Hippocampal formation (tissue), 2 donors: ENCODE measurements at places on chromosomes 4 and X.

- no peak for DNase-seq
Observed at GRCh38 chr4:182552948-182553347, 309.7 kb downstream of the TENM3 start.

DNA sequence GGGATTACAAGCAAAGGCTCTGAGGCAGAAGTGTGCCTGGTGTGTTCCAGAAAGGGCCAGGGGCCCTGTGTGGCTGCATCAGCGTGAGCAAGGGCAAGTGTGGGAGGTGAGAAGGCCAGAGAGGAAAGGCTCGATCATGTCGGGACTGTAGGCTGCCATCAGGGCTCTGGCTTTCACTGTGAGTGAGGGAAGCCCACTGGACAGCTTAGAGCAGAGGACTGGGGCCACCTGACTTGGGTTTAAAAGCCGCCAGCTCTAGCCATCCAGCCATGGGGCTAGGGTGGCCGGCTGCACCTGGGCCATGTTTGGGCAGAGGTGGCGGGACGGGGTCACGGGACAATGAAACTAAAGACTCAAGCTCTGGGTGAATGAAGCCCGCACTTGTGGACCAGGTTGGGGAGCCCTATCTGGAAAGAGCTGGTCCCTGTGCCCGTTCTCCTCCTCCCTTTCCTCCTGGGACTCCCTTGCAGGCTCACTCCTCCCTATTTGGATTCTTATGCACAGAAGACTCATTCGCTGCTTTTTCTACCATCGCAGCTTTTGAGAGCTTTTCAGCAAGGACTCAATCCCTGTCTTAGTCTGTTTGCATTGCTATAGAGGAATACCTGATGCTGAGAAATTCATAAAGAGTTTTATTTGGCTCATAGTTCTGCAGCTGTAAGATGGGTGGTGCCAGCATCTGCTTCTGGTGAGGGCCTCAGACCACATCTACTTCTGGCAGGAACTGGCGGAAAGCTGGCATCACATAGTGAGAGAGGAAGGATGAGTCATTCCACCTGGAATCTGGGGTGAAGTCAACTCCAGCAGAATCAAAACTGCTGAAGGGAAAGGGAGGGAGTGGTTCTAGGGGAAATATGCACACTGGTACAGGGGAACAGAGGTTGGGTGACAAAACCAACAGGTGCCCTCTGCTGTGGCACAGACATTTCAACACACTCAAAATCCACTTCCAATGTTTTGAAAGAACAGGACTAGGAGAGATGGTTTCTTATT, 15.3 kb downstream of the CTAG1B start:
- no peak for DNase-seq

- no peak for DNase-seq
Observed at GRCh38 chr4:124278477-124278876, 434.1 kb downstream of the ANKRD50 start.

DNA sequence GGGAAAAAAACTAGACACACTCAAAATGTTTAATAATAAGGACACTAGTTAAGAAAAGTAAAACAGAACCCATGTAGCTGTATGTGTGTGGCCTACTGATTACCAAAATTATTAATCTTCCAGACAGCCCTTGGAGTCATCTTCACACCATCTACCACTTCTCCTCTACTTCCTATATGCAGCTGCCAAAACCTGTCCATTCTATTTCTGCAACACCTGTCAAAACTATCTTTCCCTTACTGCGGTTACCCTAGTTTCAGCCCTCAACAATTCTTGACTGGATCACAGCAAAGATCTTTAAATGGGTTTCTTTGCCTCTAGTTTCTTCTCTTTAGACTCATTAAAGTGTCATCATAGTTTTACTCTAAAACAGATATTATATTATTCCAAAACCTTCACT, 72.6 kb downstream of the GPR82 start:
- no peak for DNase-seq

DNA sequence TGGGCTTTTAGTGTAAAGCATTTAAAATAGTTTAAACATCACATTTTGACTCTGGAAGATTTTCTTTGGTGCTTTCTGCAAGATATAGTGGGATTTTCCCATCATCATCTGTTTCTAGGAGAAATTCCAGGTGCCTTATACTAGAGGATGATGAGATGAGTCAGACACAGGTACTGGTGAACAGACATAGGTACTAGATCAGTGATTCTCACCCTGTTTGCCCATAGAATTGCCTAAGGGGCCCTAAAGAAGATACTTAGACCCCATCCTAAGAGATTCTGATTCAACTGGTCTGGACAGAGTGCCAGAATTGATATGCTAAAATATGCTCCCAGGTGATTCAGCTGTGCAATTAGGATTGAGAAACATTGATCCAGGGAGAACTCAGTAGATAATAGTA, 9.7 kb downstream of the TSPAN7 start:
- DNase-seq, result no peak

DNA sequence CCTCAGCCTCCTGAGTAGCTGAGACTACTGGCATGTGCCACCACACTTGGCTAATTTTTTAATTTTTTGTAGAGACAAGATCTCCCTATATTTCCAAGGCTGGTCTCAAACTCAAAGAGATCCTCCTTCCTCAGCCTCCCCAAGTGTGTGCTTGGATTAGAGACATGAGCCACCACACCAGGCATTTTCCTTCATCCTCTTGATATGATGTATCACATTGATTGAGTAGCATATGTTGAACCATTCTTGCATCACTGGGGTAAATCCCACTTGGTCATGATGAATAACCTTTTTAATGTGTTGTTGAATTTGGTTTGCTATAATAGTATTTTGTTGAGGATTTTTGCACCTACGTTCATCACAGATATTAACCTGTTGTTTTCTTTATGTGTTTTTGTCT, 24.2 kb upstream of the PPM1K start:
- no peak for DNase-seq

GRCh38 chr4:163400911-163401310, 57.2 kb downstream of the NPY5R start:
- no peak for DNase-seq

DNA sequence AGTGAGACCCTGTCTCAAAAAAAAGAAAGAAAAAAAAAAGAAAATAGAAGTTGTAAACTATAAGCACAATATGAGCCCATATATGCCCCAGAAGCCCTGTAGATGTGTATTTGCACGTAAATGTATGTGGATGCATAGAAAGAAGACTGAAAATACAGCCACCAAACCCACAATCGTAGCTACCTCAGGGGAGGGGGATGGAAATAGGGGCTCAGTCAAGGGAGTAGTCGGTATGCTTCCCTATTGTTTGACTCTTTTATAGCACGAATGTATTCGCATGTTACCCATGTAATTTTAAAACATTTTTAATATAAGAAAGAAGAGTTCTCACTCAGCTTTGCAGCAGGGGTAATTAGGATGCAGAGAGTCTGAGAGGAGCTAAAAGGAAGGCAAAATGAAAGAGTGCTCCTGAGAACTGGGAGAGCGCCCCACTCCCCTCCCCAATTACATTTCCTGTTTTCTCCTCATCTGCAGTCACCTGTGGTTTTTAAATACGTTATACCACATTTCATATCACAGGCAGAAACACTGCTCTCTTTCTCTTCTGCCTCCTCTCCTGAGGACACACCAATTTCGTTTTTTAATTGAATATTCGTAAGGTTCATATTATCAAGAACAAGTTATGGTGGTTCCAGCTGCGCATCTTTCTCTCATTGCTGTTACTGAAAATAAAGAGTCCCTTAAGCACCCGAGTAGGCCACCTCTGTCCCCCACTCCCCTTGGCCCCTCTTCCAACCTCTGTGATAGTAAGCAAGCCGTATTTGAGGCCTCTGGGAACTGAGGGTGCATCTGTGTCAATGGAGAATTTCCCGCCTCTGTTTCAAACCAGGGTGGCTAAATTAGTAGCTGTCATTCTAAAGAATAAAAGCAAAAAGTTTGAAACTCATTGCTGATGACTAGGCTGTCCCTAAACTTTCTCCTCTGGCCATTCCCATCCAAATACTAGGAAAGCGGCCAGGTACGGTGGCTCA, 10.7 kb downstream of the SEPTIN6 start:
- no peak for DNase-seq

DNA sequence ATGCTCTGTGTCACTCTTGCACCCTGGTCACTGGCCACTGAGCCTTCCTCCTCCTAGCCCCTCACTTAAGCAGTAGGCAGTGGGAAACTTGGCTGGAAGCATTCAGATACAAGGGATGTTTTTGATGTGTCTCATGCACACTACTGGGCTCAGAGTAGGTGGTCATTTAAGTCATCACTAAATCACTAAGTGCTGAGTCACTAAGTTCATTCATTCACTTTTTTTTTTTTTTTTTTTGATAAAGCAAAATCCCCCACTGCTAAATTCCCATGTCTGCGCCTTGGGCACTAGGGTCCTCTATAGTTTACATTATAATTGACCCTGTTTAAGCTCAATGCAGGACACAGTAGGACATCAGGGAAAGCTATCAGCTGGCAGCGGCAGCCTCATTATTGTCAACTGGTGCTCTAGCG, 182.4 kb upstream of the MBNL3 start:
- DNase-seq, result no peak

GRCh38 chr4:123312951-123313592, 83.5 kb upstream of the SPRY1 start:
- DNase-seq, result no peak

DNA sequence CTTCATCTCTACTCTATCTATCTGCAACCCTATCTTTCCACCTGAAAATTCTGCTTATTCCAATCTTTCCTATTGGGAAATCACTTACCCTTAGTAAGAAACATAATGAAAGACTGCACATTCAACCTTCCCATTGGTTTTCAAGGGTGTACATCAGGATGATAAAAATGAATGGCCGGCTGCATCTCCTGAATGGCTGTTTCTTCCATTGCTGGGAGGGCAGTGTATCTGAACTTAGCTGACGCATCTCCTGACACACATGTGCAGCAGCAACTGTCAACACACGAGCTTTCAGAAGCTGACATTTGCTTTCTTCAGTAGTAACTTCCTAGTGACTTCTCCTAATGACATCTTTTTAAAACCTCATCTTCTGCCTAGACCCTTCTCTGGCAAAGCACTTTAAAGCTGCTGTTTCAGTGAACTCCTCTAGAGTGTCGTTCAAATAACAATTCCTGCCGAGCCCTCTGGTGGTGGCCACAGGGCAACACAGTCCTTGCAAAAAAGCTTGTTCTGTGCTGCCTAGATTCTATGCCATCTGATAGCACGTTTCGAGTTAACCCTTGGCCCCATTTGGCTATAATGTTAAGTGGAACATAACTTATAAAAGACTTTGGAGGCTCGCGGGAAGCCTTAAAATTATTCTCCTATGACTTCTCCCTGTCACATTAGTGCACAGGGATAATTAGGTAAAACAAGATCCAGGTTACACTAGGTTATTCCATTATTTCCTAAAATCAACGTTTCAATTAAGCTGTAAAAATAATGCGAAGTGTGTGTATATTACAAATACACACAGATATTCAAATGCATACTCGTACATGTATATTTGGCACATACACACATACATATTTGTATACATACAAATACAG, 2340.7 kb downstream of the PCDH7 start:
- DNase-seq, result peak; percentile 17

DNA sequence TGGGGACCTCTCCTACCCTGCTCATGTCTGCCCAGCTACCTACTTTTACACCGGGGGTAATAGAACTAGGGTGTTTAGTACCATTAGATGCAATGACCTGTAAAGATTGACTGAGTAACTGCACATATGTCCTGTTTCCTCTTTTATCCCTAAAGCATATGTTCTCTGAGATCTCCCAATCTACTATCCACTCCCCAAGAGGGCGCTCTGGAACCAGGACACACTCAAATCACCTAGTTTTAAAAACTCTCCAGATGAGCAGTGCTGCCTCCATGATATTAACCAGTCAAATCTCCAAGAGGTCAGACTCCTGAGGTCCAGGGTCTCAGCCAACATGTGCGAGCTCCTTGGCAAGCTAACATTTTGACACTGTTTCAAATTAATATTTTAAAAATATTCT, 87.0 kb upstream of the TSPAN5 start:
- no peak for DNase-seq

GRCh38 chrX:4935846-4936245, 1222.4 kb upstream of the PRKX start:
- peak; percentile 49 for DNase-seq

DNA sequence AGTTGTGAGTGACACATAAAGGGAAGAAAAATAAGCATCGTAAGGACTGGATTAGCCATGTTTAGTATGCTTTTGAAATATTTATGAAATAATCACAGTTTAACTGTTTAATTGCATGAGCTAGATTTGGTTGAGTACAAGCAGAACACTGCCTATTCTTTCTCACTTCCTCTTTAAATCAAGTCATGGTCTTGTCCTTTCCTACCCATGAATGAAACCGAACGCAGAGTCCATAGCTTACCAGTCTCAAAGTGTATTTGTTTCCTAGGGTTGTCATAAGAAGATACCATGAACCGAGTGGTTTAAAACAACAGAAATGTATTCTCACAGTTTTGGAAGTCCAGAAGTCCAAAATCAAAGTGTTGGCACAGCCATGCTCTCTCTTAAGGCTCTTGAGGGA, 684.0 kb upstream of the MAGEB2 start:
- DNase-seq, result no peak

- no peak for DNase-seq
Observed at GRCh38 chrX:47936224-47936939, 67.4 kb downstream of the ZNF182 start.

- no peak for DNase-seq
Observed at GRCh38 chr4:145755802-145756201, 75.9 kb downstream of the C4orf51 start.

GRCh38 chrX:153626025-153626633, 20.9 kb upstream of the DUSP9 start:
- no peak for DNase-seq

GRCh38 chr4:4377732-4378460, 9.0 kb upstream of the NSG1 start:
- no peak for DNase-seq

- peak; percentile 53 for DNase-seq
Observed at GRCh38 chr4:41538887-41539498, 1.0 kb downstream of the LIMCH1 start.

DNA sequence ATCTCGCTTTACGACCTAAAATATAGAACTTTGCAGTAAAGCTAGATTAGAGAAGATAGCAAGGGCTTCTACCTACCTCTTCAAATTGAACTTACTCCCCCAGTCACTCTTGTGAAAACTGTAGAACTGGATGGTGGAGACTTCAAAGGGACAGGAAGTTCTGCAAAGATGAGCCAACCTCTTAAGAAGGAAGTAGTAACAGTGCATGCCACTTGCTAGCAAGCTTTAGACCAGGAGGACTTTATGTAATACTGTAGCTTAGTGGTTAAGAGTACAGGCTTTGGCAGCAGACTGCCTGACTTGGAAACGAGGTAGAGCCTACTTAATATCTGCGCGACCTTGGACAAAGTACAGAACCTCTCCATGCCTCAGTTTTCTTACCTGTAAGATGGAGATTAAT, 27.5 kb upstream of the VBP1 start:
- no peak for DNase-seq
